BJ (cell line): ENCODE measurements at places on chromosomes 1 and 21. TPM values are rescaled to one million over a fixed set of nuclear protein-coding genes. Genes with fewer than 3 reads are reported as not detected.

DNA sequence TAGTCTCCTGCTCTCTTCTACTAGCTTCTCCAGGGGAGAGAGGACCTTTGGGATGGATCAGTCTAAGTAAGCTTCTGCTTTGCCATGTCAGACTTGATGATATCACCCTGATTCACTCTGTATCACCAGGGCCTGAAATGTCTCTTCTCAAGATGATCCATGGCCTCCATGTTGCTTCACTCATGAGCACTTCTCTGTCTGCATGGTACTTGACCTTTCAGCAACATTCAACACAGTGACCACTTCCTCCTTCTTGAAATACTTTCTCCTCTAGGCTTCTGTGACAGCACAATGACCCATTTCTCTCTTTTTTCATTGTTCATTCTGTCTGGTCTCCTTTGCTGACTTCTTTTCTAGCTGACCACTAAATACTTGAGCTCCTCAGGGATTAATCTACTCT, 35.3 kb upstream of the NGF start:
- peak; percentile 78 for DNase-seq

Gene ADORA1
- polyA plus RNA-seq: 2.1 and 2.4 TPM in 2 replicates

DNA sequence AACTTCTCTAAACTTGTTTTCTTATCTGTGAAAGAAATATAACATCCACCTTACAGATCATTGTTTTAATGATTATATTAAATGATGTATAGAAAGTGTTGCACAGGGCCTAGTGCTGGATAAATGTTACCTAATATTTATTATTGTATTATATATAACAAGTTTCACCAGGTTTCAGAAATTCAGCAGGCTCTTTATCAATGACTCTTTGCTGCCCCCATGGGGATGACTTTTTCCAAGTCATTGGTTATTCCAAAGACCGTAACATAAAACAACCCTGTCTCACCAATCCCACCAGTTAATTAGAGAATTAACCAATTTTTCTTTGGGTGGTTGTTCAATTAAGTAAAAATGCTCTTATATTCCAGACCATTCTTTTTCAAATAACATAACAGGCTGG, 7.3 kb upstream of the DEDD start:
- no peak for DNase-seq

Gene RBP7
- polyA plus RNA-seq: 0.42 and 0.50 TPM in 2 replicates

GRCh38 chr1:39450956-39451606, 40.4 kb upstream of the BMP8A start:
- DNase-seq: peak; percentile 3

DNA sequence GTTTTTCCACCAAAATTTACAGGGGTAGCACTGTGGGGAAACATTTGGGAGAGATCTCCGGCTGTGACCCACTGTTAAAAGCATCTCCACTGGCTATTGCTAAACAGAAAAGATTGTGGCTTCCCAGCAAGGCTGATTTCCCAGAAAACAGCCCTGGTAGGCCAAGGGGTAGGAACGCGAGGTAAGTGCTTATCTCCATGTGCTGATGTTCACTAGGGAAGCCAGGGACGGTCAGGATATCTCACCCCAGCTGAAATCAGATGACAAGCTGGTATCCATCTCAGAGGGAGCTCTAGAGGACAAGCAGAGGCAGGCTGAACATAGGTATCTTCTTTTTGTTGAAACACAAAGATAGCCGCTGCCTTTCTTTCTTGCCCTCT, 63.6 kb downstream of the MIS18A start:
- no peak for DNase-seq

Gene NECAP2
- polyA plus RNA-seq: 102 and 111 TPM in 2 replicates
